ENCODE measurements at places on chromosomes 4 and X.
A peak's percentile ranks its signal among the peaks of the same experiment; 100 is the strongest.

DNA sequence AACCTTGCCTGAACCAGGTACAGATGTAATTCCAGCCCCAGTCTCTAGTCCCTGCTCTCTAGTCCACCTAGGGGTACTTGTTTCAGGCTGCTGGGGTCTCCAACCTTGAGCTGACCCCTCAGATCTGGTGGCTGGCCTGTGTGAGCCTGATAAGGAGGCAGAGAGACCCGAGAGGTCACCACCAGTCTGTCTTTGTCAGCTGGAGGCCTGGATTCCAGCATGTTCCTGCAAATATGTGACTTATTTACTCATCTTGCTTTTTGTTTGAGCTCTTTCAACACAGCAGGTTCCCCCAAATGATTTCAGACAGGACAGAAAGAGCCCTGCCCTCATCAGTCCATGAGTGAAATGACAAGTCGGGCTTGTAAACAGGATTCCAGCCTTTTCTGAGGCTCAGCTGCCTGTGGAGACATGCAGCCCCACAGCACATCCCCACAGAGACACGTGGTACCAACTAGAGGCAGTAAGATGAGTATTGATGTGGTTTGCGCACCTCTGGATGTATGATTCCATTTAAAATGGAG, 37.5 kb upstream of the STK26 start:
- no peak for DNase-seq

- DNase-seq, result no peak
Measured at GRCh38 chr4:168551945-168552695, 55.3 kb downstream of the PALLD start.

GRCh38 chr4:89661173-89661899, 175.6 kb downstream of the SNCA start:
- DNase-seq, result no peak

DNA sequence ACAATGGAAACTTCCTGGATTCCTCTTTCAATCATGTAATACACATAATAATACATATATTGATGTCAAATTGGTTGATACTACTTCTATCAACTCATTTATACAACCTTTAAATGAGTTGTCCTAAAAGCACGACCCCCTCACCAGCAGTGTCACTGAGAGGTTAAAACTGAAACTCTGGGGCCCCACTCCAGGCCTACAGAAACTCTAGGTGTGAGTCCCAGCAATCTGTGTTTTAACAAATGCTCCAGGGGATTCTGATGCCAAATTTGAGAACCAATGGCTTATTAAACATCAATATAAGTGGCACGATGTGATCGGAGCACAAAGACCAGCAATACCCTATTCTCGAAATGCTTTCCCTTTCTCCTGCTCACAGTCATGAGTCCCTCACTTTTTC, 47.9 kb downstream of the ATP8A1 start:
- no peak for DNase-seq

GRCh38 chr4:184395451-184395917, 78.9 kb downstream of the IRF2 start:
- DNase-seq, result no peak

GRCh38 chr4:40918330-40918729, 168.6 kb downstream of the NSUN7 start:
- DNase-seq, result no peak

- no peak for DNase-seq
Measured at GRCh38 chr4:186839122-186840037, 115.7 kb upstream of the FAT1 start.

DNA sequence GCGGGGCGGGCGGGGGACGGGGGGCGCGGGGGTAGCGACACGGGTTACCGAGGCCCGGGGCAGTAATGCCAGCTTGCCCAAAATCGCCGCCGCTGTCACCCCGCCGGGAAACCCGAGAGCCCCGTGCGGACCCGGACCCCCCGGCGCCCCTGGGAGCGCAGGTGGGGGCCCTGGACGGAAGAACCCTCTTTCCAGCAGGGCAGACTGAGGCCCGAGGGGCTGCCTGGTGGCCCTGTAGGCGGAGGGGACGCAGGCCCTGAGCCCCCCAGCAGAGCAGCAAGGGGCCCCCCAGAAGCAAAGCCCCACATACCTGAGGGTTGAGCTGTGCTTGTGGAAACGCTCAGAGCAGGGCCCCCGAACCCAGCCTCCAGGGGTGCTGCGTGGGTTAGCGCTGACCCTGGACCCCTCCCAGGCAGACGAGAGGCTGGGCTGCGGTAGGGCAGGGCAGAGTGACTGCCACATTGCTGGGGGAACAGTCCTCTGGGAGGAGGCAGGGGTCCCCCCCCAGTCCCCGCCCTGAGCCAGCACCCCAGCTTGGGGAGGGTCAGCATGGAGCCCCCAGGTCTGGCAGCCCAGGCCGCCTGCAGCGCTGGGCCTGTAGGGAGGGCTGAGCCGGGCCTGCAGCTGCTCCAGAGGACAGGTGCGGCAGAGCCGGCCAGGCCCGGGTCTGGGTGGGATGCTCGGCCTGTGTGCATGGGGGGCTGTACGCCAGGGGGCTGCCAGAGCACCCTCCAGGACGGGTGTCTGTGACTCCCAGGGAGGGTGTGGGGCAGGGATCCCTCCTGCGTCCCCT, 646 bp downstream of the DOK7 start:
- DNase-seq, result no peak

DNA sequence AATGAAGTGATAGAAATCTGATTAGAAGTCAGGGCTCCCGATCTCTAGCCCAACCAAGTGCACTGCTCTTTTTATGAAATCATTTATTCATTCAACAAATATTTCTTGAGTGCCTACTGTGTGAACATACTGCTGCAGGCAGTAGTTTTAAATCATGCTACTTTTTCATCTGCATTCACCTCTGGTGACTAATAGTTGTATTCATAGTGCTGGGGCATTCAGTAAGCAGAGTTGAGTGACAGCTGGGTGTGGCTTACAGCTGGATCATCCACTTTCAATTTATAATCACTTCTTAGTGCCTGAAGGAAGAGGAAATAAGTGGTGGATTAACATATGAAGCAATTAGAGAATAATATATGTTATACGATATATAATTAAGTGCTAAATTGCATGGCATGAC, 94.1 kb upstream of the HPRT1 start:
- DNase-seq, result no peak

DNA sequence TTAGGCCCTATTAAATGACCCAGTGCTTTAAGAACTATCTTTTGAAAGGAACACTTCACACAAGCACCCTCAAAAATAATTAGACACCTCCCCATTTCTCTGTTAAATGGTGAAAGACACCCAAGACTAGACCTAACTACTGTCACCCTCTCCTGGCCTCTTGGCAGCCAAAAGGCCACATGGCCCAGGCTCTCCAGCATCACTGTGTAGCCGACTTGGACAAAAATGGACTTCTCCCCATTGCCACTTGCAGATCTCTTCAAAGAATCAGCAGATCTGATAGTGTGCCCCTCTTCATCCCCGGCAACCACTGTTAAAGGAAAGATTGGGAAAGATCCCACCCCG, 2.0 kb downstream of the MID1IP1 start:
- no peak for DNase-seq

DNA sequence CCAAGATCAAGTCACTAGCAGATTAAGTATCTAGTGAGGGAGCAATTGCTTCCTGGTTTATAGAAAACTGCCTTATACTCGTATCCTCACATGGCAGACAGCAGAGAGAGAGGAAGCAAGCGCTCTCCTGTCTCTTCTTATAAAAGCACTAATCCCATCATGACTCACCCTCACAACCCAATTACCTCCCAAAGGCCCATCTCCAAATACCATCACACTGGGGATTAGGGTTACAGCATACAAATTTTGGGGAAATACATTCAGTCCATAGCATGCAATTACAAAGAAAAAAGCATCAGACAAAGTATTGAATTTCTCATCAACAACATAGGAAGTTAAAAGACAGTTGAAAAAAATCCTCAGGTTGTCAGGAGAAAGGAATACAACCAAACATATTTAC, 292.6 kb downstream of the IQCM start:
- DNase-seq, result no peak

- no peak for DNase-seq
Measured at GRCh38 chrX:21662761-21663160, 4.6 kb upstream of the KLHL34 start.

DNA sequence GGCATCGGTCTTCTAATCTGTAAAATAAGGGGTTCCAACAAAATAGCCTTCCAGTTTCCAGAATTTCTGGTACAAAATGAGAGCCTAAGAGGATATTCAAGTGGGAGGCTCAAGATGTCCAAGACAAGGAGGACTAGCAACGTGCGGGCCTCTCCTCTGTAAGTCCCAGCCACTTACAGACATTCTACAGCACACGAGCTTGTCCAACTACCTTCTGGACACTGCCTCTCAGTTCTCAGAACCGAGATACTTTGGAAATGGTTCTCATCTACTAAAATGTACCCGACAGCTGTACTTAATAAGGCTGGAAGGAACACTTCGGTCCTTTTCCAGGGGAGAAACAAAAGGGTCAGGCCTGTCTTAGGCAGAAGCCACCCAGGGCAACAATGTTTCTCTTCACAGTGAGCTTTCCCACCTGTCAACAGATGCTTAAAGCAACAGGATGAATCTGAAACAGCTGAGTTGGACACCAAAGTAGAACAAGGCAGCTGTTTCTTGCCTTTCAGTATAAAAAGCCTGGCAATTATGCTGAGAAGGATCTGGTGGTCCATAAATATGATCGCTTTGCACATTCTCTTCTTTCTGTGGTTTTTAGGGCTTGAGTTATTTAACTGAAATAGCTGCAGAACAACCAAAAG, 127.0 kb downstream of the HS6ST2 start:
- no peak for DNase-seq

GRCh38 chrX:71996136-71996535, 85.5 kb downstream of the NHSL2 start:
- DNase-seq, result no peak

GRCh38 chr4:48858130-48858529, 27.2 kb downstream of the OCIAD1 start:
- no peak for DNase-seq

GRCh38 chr4:160175064-160175643, 1072.3 kb downstream of the RAPGEF2 start:
- DNase-seq, result no peak

GRCh38 chr4:182906786-182907185, 10.4 kb downstream of the DCTD start:
- no peak for DNase-seq

- no peak for DNase-seq
Measured at GRCh38 chr4:139403462-139403861, 50.5 kb upstream of the RAB33B start.

GRCh38 chr4:13893211-13893610, 265.7 kb upstream of the BOD1L1 start:
- DNase-seq, result no peak

GRCh38 chrX:140475025-140475424, 29.8 kb downstream of the SOX3 start:
- no peak for DNase-seq

DNA sequence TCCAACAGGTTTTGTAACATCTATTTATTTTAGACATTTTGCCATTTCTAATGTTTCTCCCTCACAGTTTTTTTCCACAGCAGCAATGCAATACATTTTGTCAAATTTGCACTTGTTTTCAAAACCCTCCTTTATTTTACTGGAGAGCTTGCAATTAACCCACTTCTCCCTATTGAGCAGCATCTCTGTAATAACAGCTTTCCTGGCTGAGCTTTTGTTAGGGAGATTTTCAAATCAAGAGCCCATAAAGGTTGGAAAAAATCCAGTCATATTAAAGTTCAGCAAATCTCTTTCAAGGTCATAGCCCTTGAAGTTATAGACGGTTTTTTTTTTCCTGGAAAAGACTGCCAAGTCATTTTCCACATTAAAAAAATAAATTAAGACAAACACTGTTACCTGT, 450.6 kb upstream of the TENM3 start:
- DNase-seq, result peak; percentile 74

DNA sequence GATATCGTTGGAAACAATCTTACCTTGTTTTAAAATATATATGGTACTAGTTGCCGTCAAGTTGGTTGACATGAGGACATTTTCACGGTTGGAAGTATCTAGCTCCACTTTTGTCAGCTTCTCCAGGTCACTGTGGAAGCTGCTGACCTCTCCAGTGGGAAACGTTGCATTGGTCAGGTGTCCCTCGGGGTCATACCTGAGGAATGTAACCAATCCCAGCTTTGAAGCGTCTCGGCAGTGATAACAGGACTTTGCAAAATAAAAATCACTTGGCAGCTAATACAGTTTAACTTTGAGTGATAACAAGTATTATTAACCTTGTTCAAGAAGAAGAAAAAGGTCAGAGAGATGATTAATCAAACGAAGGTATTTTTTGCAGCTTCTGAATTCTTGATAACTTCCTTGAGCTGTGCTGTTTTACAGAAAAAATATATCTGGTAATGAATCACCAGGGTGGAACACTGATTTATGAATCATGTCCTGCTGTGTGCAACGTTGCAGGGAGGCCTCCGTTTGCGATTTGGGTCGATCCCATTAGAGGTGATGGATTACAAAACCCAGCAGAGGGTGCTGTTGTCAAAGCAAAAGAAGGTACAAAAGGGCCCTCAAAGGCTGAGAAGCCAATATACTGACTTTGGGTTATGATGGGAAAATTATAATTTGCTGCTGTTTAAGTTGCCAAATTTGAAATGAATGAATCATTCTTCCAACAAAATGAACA, 60.1 kb downstream of the SH2D1A start:
- DNase-seq, result peak; percentile 50

GRCh38 chr4:75516144-75516543, 1.9 kb downstream of the THAP6 start:
- DNase-seq, result no peak

- DNase-seq, result peak; percentile 48
Measured at GRCh38 chr4:175536852-175537453, 275.1 kb downstream of the GPM6A start.

DNA sequence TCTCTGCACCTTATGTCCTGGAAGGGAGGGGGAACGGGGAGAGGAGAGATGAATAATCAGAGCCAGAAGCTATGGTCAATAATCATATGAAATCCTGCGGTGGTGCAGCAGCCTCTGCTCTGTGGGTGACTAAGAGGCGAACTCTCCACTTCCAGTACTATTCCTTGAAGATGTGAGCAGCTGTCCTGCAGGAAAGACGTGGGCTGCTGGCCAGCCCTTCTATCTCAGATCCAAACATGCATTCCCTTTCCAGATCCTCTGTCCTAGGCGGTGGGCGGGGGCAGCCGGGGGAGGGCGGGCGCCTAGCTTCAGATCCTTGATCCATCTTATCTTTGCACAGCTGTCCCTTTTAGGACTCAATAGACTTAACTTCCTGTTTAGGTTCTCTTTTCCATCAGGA, 34.5 kb downstream of the SPINK2 start:
- DNase-seq, result no peak

DNA sequence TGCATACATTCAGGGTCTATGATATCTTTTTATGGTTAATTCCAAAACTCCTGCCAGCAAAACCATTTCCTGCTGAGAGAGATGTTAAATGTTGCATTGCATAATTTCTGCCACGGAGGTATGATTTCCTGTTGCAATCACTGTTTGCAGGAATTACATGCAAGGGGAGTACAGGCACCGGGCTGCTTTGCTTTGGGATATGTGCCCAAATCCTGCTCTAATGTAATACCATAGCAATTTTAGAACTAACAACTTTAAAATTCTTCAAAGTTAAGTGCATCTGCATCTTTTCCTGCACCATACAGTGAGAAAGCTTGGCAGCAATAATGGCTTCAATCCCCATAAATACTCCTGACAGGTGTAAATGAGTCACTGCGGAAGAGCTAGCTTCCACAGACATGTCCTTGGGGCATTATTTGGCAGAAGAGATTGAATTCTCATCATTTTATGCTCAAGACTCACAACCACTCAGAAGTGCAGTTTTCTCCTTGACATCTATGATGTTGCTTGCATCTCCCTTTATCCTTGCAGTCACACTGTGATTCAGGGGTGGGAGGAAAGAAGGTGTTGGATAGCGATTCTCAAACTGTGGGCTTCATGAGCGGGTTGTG, 29.6 kb downstream of the TRIM2 start:
- DNase-seq, result no peak

All from NCI-H748 treated with DMSO at 0.1 percent for 48 hours (cell line).